ENCODE measurements at places on chromosomes 6 and 20. TPM values are rescaled to one million over a fixed set of nuclear protein-coding genes. Genes with fewer than 3 reads are reported as not detected.
A peak's percentile ranks its signal among the peaks of the same experiment; 100 is the strongest.

DNA sequence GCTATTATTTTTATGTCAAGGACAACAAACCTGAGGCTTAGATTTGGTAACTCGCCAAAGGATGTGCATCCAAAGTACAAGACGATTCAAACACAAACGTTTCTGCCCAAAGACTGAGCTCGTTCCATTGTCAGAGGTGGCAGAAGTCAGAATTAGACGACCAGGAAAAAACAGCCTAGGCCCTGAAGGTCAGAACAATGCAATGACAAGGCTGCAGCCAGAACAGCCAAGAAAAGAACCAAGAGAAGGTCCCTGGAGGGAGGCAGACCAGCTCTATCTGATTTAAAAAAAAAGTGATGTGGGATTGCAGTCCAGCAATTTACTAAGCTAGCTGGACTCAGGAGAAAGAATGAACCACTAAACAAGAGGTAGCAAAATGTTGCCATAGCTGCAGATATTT lies 54.2 kb downstream of the NCOA7 start:
- DNase-seq = no peak
- no peak overlapping the region for H3K4me3 ChIP-seq
- H3K27ac ChIP-seq = no peak overlapping the region
- H3K4me1 ChIP-seq = no peaks in the 10 kb centered on the region

- no peaks in the 10 kb centered on the region for H3K27me3 ChIP-seq
- no peak for DNase-seq
- no peak overlapping the region for H3K27ac ChIP-seq
- H3K36me3 ChIP-seq = no peaks in the 10 kb centered on the region
- no peak overlapping the region for H3K4me3 ChIP-seq
- H3K4me1 ChIP-seq = no peaks in the 10 kb centered on the region
These were observed 21.8 kb downstream of the CASS4 start for GRCh38 chr20:56433880-56434255.

DNA sequence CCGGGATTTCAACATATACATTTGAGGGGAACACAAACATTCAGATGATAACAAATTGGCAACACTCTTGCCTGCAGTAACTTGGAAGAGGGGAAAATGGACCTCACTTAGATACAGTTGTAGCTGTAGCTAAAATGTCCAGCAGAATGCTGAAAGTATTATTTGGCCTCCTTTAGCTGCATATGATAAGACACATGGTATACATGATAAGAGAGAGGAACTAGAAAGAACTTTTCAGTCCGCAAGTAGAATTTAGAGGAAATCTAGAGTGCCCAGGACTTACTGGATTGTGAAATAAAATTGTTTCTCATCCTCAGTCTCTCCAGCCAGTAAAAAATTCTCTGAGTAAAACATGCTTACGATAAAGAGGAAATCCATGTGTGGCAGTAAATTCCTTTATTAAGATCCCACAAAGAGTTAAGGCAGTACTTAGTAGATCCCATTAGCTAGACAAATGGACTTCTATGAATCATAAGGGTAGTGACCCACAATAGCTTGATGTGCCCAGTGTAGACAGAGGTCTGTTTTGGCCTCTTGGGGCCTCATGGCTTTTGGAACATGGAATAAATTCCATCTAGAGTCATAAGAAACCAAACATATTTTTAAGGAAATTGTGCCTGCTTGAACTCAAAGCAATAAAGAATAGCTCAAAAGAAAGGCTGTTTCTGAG lies 87.9 kb upstream of the RBM24 start:
- H3K36me3 ChIP-seq = no peaks in the 10 kb centered on the region
- no peaks in the 10 kb centered on the region for H3K4me1 ChIP-seq
- H3K27ac ChIP-seq = no peak overlapping the region
- DNase-seq = no peak
- no peaks in the 10 kb centered on the region for H3K27me3 ChIP-seq

DNA sequence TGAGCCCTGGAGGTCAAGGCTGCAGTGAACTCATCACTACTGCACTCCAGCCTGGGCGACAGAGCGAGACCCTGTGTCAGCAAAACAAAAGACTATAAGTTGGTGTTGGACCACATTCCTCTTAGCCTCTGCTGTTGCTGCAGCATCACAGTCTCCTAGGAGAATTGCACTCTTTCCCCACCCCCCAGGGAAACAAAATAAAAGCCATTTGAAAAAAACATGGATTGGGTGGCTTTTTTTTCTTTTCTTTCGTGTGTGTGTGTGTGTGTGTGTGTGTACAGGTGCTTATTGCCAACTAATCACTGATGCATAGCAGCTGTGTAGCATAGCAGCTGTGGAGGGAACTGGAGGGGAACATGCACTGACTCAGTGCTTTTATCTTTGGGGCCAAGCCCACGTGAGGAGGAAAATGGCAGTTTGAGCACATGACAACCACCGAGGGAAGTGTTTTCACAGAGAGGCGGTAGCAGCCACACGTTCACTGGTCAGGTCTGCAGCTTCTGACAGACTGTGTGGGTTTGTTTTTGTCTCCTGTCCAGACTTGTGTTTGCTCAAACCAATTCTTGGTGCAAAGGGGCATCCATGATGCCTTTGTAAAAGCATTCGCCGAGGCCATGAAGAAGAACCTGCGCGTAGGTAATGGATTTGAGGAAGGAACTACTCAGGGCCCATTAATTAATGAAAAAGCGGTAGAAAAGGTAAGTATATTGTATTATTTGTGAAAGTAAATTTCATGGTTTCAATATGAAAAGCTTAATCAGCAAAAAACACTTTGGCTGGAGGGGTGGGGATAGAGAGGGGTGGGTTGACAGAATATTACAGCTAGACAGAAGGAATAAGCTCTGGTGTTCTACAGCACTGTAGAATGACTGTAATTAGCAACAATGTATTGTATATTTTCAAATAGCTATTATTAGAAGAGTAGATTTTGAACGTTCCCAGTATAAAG lies 27.7 kb downstream of the ALDH5A1 start:
- DNase-seq = no peak
- H3K4me3 ChIP-seq = no peak overlapping the region
- H3K27ac ChIP-seq = no peak overlapping the region
- H3K27me3 ChIP-seq = no peaks in the 10 kb centered on the region
- H3K4me1 ChIP-seq = no peaks in the 10 kb centered on the region

GRCh38 chr20:63283397-63284082 lies 9.4 kb upstream of the COL20A1 start:
- H3K4me1 ChIP-seq = no peaks in the 10 kb centered on the region
- no peaks in the 10 kb centered on the region for H3K27me3 ChIP-seq
- no peak overlapping the region for H3K27ac ChIP-seq
- H3K36me3 ChIP-seq = no peaks in the 10 kb centered on the region

GRCh38 chr6:124989136-124989983 lies 27.1 kb downstream of the RNF217 start:
- no peaks in the 10 kb centered on the region for H3K27me3 ChIP-seq
- no peaks in the 10 kb centered on the region for H3K4me1 ChIP-seq
- no peak for DNase-seq
- no peak overlapping the region for H3K27ac ChIP-seq
- H3K36me3 ChIP-seq = no peaks in the 10 kb centered on the region

DNA sequence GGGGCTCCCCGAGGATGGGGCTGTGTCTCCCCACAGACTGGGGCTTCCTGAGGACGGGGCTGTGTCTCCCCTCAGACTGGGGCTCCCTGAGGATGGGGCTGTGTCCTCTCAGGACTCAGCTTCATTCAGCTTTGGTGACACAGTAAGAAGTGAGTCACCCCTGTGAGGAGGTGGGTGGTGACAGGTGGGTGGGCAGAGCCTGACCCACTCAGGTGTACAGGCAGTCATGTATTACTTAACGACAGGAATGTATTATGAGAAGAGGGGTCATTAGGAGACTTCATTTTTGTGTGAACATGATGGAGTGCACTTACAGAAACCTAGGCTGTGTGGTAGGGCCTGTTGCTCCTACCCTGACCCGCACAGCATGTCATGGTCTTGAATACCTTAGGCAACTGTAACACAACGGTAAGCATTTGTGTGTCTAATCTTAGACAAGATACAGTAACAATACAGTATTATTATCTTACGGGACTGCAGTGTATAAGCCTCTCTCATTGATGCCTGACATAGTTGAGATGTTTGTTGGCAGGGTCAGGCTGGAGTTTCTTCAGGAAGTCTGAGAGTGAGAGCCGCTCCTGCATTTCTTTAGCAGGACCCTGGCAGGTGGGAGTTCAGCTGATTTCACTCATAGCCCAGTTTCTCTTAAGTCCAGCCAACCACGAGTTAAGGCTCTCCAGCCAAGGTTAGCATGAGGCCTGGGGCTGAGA lies 10.9 kb upstream of the PGC start:
- H3K27me3 ChIP-seq = no peaks in the 10 kb centered on the region
- no peaks in the 10 kb centered on the region for H3K36me3 ChIP-seq
- no peak overlapping the region for H3K27ac ChIP-seq
- no peak overlapping the region for H3K4me3 ChIP-seq
- no peaks in the 10 kb centered on the region for H3K4me1 ChIP-seq
- no peak for DNase-seq

- DNase-seq = no peak
- no peaks in the 10 kb centered on the region for H3K27me3 ChIP-seq
- H3K4me3 ChIP-seq = no peak overlapping the region
- no peaks in the 10 kb centered on the region for H3K4me1 ChIP-seq
- H3K36me3 ChIP-seq = no peaks in the 10 kb centered on the region
These were observed 26.3 kb upstream of the ZNF318 start for GRCh38 chr6:43395776-43396175.

GRCh38 chr6:76166874-76167273 lies 94.4 kb upstream of the IMPG1 start:
- no peaks in the 10 kb centered on the region for H3K36me3 ChIP-seq
- no peak overlapping the region for H3K4me3 ChIP-seq
- DNase-seq = no peak
- no peaks in the 10 kb centered on the region for H3K27me3 ChIP-seq
- H3K4me1 ChIP-seq = no peaks in the 10 kb centered on the region

DNA sequence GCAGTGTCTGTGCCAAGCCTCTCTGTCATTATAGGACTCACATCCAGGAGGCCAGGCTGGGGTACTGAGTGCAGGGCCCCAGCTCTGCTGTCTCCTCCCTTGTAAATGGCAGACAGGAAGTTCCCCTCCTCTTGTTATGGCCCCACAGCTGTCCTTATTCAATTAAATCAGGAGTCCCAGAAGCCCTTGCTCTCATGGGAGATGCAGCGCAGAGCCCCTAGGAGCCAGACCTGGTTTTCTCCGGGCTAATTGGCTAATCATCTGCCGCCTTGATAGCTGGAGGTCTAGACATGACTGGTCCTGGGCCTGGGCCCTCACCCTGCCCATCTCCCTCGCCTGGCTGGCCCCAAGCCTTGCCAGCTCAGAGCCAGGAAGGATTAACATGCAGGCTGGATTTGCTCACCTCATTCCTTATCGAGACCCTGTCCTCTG lies 172.0 kb downstream of the VEGFA start:
- H3K4me3 ChIP-seq = no peak overlapping the region
- H3K27ac ChIP-seq = no peak overlapping the region
- H3K36me3 ChIP-seq = no peaks in the 10 kb centered on the region
- H3K4me1 ChIP-seq = no peaks in the 10 kb centered on the region
- H3K27me3 ChIP-seq = no peaks in the 10 kb centered on the region

Gene HMGCLL1
- total RNA-seq = 1.5 TPM

Gene PTK6
- total RNA-seq = under 0.01 TPM

DNA sequence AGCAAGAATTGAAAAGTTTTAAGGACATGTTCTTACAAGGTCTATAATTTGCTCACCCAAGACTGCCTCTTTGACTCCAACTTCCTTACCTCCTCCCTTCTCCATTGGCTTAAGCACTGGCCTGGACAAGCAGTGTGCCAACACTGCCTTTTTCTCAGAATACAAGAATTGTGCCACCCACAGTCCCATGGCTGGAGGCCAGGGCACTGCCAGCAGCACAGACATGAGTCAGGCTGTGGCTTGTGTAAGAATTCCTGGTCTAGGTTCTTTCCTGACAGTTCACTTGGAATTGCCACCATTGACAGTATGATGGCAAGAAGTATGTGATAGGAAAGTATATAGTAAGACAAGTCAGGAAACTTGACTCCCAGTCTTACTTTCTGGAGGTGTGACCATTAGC lies 202.7 kb upstream of the MARCKS start:
- DNase-seq = peak; percentile 35
- H3K36me3 ChIP-seq = no peaks in the 10 kb centered on the region
- no peak overlapping the region for H3K4me3 ChIP-seq
- H3K4me1 ChIP-seq = no peaks in the 10 kb centered on the region

Gene TRDN
- 1.6 TPM for total RNA-seq

GRCh38 chr20:21266191-21266536 lies 37.0 kb upstream of the XRN2 start:
- DNase-seq = no peak
- no peaks in the 10 kb centered on the region for H3K36me3 ChIP-seq
- no peak overlapping the region for H3K27ac ChIP-seq
- no peak overlapping the region for H3K4me3 ChIP-seq
- H3K4me1 ChIP-seq = no peaks in the 10 kb centered on the region
- H3K27me3 ChIP-seq = no peaks in the 10 kb centered on the region

GRCh38 chr6:158017621-158018040 lies 36.0 kb downstream of the SYNJ2 start:
- H3K27ac ChIP-seq = no peak overlapping the region
- no peak overlapping the region for H3K4me3 ChIP-seq
- no peaks in the 10 kb centered on the region for H3K4me1 ChIP-seq
- no peaks in the 10 kb centered on the region for H3K27me3 ChIP-seq

Gene HLA-DOB
- total RNA-seq = not detected

DNA sequence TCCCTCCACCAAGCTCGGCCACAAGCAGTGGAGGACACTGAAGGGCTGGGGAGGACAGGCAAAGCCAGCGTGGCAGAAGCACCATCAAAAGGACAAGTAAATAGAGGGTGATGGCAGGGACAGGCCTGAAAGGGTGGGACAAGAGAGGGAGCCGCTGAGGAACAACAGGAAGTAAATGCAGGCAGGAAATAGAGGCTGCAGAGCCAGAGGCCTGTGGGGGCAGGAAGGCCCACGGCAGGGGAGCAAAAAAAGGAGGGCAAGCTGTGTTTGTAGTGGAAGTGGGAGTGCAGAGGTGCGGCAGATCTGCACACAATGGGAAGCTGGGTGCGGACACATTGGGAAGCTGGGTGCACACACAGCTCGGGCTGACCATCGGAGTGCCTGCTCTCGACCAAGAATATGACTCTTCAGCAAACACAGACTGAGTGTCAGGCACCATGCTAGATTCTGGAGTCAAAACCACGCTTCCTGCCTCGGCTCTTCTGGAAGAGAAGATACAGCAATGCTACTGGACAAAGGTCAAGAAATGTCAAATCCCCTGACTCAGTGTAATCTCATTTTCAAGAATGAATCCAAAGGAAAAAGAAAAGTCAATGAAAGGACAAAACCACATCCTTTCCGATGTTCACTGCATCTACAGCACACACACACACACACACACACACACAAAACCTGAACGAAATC lies 40.4 kb upstream of the RAB22A start:
- no peaks in the 10 kb centered on the region for H3K27me3 ChIP-seq
- H3K36me3 ChIP-seq = no peaks in the 10 kb centered on the region
- H3K4me1 ChIP-seq = no peaks in the 10 kb centered on the region
- no peak for DNase-seq

Gene SLC2A10
- total RNA-seq = 1.3 TPM
